ENCODE measurements at places on chromosomes 1 and 21.

- peak; percentile 90 for DNase-seq
Observed at GRCh38 chr1:53393325-53393792, 65.5 kb upstream of the LRP8 start.

GRCh38 chr1:233959102-233959501, 54.6 kb downstream of the SLC35F3 start:
- no peak for DNase-seq

DNA sequence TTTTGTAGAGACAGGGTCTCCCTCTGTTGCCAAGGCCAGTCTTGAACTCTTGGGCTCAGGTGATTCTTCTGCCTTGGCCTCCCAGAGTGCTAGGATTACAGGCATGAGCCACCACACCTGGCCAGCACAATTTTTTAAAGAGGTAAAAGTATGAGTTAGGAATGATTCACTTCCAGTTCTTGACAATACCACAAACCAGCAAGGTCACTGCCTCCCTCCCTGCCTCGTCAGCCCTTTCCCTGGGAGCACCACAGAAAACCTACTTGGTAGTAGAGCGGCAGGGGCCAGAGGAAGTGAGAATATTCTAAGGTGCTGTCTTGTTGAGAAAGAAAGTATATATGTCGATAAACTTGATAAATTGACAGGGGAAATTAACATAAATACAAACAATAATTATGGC, 10.8 kb upstream of the CDA start:
- no peak for DNase-seq

DNA sequence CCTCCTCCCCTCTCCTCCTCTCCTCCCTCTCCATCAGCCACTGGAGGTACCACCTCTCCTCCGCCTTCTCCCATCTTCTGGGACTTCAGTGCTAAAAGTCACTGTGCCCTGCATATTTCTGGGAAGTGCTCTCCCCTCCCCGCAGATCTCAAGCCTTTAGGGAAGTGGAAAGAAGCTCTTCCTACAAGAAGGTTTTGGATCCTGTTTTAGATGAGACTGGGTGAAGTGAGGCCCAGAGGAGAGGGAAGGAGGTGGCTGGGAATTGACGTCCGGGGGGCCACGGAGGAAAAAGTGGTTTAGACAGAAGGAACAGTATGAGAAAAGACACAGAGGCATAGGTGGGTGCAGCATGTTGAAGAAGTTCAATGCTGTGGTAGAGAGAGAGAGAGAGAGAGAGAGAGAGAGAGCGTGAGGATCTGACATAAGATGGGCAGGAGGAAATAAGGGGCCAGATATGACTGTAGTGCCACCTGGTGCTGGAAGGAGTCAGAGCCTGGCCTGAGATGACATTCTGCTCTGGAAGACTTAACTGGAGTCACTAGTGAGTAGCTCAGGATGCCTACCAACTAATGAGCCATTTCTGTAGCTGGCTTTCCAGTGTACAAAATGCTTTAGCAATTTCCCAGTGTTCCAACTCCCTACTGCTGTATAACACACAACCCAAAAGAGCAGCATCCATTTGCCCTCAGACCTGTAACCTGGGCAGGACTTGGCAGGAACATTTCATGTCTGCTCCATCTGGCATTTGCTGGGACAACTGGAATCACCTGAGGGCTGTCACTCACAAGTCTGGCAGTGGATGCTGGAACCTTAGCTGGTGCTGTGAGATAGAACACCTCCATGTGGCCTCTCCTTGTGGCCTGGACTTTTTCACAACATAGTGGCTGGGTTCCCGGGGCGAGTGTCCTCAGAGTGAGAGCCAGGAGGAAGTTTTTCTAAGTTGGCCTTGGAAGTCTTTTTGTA, 16.6 kb upstream of the ZSCAN20 start:
- DNase-seq: no peak

GRCh38 chr1:29513357-29513756, 277.0 kb downstream of the PTPRU start:
- no peak for DNase-seq

DNA sequence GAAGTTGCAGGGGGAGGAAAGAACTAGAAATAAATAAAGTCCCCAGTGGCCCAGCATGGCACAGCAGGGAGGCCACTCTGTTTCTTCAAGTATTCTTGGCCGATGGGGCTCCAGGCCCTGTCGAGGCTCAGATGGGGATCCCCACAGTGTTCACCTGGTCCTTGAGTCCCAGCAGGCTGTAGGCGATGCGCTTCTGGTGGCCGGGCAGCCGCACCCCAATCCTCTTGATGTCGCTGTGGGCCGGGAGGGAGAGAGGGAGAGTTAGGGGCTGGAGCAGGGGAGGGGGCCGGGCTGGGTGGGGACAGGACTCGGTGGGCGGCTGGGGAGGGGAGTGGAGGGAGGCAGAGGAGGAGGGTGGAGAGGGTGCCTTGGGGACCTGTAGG, 30.8 kb downstream of the EPHA2 start:
- peak; percentile 5 for DNase-seq

GRCh38 chr1:205318231-205318991, 3.1 kb downstream of the NUAK2 start:
- peak; percentile 21 for DNase-seq

DNA sequence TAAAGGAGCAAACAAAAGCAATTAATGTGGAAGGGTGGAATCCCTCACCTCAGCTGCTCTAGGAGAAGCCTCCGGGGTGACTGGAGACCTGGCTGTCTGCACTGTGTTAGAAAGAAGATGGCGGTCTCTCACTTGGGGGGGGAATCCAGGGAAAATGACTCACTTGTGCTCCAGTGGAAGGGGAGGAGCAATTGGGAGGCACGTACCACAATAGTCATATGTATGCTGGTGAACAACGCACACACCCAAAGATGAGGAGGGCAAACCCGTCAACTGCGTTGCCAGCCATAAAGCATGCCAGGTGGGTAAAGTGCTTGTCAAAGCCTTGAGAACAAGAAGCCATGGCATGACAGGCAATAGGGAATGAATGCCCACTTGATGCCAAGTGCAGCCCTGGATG, 22.1 kb downstream of the PLEKHA6 start:
- no peak for DNase-seq

DNA sequence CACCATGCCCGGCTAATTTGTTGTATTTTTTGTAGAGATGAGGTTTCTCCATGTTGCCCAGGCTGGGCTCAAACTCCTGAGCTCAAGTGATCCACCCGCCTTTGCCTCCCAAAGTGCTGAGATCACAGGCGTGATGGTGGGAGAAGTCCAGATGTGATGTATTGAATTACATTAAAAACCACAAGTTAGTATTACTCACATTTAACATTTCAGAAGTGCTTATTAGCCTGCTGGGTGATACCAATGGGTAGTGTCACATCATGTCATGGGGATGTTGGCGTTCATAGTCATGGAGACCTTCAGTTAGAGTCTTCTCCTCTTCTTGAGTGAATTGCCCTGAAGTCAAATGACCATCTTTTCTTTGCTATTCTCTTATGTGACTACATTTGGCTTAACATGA, 63.6 kb upstream of the VAMP3 start:
- DNase-seq: no peak

- DNase-seq: no peak
Observed at GRCh38 chr1:228884196-228884595, 148.9 kb downstream of the RHOU start.

DNA sequence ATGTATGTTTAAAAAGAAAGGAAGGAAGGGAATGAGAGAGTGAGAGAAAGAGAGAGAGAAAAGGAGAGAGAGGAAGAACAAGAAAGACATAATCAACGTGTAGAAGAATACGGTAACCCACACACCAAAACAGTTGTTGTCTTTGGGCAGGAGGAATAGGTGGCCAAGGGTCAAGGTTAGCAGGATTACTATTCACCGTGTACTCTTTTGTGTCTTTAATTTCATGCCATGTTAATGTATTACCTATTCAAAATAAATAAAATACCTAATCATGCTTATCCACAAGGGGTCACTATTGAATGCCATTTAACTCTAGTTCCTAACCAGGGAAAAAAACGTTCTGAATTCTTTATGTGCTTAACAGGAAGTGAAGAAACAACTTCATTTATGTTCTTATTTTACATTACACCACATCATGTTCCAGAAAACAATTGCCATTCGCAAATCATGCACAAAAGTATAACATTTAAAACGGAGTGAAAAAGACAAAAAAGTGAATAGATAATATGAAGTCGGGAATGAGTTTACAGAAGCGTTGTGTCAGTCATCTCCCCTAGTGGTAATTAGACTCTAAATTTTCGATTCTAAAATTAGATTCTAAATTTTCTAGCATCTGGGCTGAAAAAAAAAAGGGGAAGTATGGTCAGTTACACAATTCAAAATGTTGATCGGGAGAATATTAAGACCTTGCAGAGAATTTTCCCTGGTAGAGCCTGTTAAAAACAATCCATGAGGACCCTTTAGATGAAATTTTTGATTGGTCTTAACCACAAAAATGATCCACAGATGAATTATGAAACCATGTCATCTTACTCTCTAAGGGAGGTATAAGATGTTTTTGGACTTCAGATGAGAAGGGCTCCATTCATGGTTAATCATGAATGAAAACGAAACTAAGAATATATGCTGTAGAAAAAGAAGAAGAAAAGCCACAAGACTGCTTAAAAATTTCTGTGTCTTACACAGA, 700 bp upstream of the KMO start:
- no peak for DNase-seq

DNA sequence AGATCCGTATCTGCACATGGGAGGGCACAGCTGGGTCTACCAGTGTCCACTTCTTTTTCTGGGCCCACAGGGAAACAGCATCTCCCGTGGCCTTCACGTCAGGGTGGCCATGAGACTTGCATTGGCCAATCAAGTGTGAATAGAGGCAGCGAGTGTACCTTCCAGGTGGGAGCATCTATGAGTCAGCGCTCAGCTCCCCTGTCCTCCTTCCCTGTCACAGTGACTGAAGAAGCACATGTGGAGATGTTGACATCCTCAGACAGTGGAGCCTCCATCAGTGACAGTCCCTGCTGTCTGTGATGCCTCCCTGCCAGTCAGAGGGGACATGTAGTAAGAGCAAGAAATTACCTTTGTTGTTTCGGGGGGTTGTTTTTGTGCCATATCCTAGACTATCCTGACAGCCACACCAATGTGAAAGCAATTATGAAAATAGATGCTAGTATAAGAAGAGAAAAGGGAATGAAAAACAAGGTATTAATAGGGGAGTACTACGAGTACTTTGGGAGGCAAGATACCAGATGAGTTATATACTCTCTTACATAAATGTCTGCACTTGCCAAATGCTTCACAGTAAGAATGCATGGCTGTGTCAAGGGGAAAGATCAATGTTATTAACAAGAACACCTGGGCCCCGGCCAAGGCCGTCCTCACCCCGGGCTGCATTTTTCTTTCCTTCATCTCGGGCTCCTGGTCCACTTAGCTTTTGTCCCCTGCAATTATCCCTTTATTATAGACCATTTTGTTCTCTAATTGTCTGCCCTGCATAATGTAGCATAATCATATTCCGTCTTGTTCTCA, 86.0 kb downstream of the MATN1 start:
- DNase-seq: no peak

DNA sequence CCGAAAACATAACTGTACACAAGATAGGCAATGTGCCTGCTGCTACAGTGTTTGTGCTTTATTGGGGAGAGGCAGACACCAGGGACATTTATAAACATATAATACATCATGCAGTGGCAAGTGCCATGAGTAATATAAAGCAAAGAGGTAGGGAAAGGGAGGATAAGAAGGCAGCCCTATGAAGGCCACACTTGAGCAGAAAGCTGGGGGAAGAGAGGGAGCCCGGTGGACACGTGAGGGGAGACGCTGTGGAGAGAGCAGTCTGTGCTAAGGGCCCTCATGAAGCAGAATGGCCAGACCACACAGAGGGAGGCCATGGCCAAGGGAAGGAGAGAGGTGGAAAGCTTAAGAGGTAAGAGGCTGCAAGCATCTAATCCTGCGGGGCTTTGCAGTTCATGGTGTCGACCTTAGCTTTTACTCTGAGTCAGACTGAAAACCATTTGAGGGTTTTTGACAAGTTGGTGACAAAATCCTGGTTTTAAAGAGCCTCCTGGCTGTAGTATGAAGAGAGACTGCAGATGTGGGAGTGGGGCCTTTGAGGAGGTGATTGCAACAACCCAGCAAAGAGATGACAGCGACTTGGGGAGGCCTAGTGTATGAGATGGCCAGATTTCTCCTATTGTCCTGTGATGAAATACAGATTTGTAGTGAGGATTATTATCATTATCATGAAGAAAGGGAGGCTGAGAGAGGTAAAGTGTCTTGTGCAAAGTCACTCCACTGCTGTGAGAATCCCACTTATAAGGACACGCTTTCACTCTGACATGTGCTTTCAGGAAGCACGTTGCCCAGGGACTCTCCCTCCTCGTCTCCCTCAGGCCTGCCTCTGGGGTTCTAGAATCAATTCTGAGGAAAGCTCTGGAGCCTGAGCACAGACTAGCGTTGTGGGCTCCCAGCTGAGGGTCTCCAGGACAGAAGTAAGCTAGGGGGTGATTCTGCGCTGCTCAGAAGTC, 192.9 kb downstream of the RHOU start:
- DNase-seq: no peak

- no peak for DNase-seq
Observed at GRCh38 chr1:43021547-43022474, 63.1 kb upstream of the SLC2A1 start.

DNA sequence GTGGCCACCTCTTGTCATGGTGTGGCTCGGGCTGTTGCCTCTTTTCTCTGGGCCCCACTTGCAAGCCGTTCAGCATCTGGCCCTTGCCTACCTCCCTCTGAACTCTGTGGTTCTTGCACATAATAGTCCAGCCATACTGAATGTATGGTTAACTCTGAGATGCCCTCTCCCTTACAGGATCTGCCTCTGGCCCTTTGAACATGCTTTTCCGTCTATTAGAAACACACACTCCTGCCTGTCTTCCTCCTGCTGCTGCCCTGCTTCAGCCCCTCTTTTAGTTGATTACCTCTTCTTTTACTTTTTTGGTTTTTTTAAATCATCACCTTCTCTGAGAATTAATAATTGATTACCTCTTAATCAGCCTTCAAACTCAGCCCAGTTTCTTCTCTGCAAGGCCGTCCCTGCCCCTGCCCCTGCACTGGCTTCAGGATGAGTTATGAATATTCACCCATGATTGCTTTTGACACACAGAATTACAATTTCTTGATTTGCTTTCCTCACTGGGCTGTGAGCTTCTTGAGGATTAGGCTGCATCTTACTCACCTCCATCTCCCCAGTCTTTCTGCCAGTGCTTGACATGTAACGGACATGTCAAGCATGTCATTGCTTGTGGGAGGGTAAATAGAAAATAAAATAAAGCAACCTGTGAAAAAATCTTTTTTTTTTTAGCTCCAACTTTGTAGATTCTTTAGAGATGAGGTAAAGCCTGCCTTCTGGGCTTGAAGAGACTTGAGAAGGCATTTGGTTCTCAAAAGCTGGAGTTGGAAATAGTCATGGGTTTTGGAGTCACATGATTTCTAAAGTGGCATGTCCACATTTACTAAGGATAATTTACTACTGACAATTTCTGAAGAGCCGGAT, 158.3 kb downstream of the PLXNA2 start:
- no peak for DNase-seq

Measured in right cardiac atrium (tissue), 5 donors.